Eye (tissue), 1 donor: ENCODE measurements at places on chromosomes 12 and 14.

DNA sequence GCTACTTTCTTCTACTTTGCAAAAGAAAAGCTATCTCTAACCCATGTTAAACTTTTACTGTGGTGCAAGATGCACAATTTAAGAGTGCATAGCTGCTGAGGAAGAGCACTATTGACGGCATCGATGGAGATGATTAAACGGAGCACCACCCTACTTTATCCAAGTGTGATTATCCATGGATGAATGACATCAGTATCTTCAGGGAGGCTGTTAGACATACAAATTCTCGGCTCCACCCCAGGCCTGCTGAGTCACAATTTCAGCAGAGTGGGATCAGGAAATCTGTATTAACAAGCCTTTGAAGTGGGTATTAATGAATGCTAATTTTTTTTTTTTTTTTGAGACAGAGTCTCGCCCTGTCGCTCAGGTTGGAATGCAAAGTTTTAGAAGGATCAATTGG lies 16.2 kb downstream of the SLC2A14 start:
- no peak for DNase-seq

DNA sequence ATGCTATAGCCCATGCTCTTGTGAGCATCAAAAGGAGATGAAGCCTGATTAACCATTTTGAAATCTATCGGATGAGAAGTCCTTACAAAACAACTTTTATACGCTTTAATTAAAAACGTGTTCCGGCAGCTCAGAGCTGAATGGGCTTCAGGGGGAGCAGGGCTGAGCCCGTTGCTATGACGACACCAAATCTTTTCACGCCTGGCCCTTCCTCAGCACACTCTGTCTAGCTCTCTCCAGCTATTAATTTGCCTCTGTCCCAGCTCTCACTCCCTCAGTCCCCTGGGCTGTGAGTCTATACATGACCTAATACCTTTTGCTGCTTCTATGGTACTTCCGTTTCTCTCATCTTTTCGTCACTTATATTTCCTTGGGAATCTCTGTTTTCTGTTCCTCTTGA lies 15.8 kb downstream of the FOXA1 start:
- peak; percentile 82 for DNase-seq

GRCh38 chr14:23070262-23071129 lies 13.2 kb upstream of the CDH24 start:
- peak; percentile 39 for DNase-seq

GRCh38 chr12:28027328-28027727 lies 54.8 kb upstream of the PTHLH start:
- DNase-seq, result no peak

DNA sequence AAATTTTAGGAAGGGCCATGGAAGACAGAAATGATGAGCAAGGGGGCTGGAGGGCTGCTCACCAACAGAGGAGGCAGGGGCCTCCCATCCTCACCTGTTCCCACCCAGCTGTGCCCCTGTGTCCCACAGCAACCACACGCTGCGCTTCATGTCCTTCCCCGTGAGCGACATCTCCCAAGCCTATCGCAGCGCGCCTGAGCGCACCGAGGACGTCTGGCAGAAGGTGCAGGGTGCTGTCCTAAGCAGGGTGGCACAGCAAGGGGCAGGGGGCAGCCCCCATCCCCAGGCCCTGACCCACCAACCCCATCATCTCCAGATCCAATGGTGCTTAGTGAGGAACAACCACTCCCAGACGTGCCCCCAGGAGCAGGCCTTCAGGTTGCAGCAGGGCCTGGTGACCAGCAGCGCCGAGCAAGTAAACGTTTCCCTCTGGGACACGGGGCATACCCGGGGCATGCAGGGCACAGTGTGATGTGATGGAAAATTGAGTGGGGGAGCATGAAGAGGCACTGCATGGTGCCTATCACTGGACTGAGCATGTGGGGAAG lies 8.1 kb downstream of the CARMIL3 start:
- DNase-seq, result no peak

DNA sequence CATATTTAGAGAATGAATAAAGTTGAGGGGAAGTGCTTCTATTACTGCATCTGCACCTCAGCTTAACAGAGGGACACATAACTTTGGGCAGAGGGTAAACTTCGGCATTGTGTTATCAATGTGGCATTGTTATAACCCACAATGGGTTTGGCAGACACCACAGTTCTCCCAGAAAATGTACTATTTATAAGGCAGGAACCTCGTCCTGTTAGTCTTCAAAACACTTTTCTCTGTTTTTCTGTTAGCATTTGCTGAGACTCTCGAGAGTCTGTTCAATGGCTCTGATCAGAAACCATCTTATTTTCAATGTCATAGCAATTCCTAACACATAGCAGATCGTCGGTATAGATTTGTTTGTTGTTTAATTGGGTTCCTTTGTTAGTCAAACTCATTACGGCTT lies 13.9 kb downstream of the PPP1R36 start:
- no peak for DNase-seq

- no peak for DNase-seq
Observed at GRCh38 chr14:88002421-88003075, 2.4 kb upstream of the GPR65 start.

DNA sequence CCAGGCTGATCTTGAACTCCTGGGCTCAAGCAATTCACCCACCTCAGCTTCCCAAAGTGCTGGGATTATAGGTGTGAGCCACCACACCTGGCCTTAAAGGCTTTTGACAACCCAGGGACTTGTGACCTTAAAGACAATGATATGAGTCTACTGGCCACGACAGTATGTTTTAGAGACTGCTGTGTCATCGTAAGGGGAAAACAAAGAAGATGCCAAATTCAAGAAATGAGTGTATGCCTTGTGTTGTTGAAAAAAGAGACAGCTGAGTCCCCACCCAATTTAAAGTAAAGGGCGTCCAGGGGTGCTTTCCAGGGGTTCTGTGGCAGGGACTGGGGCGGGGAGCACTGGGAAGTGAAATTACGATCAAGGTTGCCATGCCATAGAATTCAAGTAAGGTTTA lies 26.4 kb upstream of the FBXO21 start:
- no peak for DNase-seq

GRCh38 chr14:98233656-98234055 lies 1038.3 kb downstream of the BCL11B start:
- no peak for DNase-seq

GRCh38 chr12:59708064-59708463 lies 112.2 kb downstream of the SLC16A7 start:
- DNase-seq, result no peak

DNA sequence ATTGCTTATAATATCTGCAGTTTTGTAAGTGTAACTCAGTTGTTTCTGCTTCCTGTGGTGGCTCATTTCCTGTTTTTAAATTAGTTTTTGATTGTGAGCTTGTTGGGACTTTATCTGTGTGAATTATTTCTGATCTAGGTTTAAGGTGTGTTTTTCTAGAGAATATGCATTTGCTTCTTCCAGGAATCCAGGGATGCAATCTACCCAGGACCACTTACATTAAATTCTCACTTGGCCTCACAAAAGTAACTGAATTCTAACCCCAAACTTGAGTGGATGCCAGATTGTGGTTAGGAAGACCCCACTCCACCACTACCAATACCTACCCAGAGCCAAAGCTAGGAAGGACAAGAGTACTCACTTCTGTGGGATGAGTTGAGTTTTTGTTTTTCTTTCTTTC lies 11.9 kb downstream of the STYX start:
- DNase-seq, result no peak

- DNase-seq, result no peak
Observed at GRCh38 chr12:11658791-11659190, 9.3 kb downstream of the ETV6 start.

DNA sequence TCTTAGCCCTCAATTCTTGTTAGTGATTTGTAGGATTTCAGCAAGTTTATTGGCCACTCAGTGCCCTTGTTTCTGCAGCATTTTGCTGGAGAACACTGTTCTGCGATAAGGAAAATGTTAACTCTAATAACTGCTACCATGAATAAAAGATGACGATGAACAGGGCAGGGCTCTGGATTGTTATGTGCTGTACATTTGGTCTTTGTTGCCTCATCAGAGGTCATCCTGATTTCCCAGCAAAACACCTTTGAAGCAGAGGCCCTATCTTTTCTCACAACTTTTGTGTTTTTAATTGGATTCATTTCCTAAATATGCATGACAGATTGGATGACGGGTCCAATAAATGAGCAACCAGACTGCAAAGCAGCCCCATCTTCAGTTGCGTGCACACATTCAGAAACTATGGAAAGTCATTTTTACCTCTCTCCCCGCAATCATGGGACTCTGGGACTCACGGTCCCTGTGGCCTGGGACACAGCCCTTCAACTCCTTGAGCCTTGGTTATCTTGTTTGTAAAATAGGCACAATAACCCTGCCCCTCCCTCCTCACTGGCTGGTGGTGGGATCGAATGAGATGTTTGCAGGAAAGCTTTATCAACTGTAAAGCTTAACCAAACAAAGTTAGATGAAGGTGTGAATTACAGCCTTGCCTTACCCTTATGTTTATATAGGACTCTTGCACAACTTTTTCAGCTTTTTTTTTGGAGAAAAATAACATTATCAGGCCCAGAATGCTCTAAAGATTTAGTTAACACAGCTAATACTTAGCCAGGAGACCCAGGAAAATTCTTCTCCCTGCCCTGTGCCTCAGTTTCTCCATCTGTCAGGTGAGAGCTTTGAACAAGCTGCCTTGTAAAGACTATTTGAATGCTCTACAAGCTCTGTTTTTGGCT lies 45.4 kb downstream of the RPH3A start:
- DNase-seq, result no peak

DNA sequence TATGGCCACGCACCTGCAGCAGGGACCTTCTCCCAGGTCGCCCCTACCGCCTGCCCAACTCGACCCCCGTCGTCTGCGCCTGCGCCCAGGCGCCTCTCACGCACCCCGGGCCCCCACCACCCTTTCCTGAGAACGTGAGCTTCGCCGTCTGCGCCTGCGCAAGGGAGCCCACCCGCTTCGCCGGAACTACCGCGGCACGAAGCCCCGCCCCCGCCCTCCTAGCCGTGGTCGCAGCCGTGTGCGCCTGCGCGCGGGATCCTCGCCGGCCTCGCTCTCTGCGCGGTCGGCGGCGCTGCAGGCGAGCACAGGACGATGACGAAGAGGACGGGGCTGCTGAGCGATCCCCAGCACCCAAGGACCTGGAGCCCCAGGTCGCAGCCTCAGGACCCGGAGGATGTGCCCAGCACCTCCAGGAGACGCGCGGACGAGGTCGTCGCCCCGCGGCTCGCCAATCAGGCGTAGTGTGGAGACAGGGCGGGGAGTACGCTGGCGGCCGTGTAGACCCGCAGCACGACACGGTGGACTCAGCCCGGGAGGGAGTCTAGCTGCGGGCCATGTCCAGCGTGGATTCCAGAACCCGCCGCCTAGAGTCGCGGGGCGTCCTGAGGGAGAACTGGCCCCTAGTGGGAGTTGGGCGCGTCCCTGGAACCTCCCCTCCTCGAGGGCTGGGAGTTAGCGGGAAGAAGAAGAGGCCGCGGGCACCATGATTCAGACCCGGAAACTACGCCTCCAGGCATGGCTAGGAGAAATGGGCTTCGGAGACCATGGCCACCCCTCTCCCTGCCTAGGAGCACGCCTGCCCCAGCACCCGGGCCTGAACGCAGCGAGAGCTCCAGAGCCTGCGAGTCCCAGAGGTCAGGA lies 1120.8 kb upstream of the TMEM132C start:
- DNase-seq, result peak; percentile 96

DNA sequence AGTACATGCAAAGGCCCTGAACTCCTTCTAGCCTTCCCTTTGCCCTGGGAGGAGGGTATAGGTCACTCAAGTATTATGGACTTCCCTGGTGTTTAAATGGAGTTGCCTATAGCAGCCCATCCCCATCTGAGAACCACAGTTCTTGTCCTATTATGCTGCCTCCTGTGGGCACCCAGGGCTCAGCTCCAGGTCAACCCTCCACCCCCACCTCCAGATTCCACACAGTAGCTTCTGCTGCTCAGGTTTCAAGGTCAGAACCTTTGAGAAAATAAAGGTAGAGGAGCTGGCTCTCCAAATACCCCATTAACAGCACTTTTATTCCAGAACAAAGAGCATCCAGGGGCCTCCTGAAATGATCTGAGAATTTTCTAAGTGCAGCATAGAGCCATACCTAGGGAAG lies 57.4 kb downstream of the ACTN1 start:
- DNase-seq, result no peak

GRCh38 chr14:75249251-75249957 lies 29.2 kb upstream of the FOS start:
- no peak for DNase-seq

- no peak for DNase-seq
Observed at GRCh38 chr14:105527381-105527825, 1.0 kb downstream of the TMEM121 start.

- DNase-seq, result no peak
Observed at GRCh38 chr12:132077322-132078100, 66.6 kb downstream of the DDX51 start.
